Activated naive CD4-positive, alpha-beta T cell treated with anti-CD3 and anti-CD28 coated beads, Interleukin-2, amount 10 ng/mL, durations not matched to agents 7 days and 5 days (primary cell): ENCODE measurements at places on chromosomes 5 and 9.

DNA sequence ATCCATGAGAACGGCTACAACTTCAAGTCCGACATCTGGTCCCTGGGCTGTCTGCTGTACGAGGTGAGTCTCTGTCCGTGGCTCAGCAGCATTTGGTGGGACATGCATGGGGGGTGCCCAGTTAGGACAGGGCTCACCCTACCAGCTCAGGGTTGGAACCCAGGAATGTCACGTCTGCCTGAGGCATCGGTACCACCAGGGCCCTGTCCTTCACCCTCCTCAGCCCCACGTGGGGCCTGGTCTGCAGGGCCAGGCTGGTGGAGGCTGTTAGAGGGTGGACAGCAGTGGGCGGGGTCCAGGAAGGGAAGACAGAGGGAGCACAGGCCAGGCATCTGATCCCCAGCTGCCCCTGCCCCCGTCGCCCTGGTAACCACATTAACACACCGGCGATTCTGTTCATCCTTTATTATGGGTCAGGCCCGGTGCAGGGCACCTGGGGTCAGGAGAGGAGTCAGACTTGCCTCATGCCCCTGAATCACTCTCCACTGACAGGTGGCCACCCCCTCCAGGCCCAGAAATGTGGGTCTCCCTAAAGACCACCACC is 75.6 kb downstream of the PSMB7 start:
- DNase-seq: no peak

DNA sequence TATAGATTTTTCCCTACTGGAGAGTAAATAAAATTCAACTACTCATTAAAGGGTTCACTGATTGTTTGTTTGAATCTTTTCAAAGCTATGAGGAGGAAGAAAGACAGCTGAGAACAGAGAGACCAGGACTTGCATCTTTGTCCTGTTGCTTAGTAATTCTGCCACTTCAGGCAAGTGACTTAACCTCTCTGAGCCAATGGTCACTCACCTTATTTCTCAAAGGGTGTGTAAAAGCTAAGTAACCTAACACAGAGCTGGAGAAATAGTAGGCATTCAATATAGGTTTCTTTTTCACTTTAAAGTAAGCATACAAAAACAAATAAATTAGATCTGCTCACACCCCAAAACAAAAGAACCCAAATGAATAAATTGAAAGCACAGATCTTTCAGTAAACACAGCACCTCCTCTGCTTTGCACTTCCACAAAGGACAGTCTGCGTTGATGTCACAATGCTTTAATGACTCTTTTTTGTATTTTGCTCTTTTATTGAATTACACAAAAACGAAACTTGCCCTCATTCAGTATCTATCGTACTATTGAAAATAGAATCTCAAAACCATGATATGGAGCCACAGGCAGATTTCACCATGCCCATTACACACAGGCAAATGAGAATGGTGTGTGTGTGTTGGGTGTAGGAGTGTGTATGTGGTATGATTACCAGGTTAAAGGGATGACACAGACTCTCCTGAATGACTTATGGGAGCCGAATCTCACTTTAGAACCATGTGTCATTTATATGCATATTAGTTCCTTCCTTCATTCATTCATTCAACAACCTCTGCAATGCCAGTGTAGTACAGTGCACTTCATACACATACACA is 166.0 kb downstream of the EBF1 start:
- DNase-seq: no peak

- DNase-seq: peak; percentile 24
Measured at GRCh38 chr9:1837453-1838084, 177.6 kb upstream of the SMARCA2 start.

- no peak for DNase-seq
Measured at GRCh38 chr9:1115370-1115769, 65.2 kb downstream of the DMRT2 start.

GRCh38 chr9:90025816-90026215 is 421.0 kb downstream of the GADD45G start:
- DNase-seq: no peak

DNA sequence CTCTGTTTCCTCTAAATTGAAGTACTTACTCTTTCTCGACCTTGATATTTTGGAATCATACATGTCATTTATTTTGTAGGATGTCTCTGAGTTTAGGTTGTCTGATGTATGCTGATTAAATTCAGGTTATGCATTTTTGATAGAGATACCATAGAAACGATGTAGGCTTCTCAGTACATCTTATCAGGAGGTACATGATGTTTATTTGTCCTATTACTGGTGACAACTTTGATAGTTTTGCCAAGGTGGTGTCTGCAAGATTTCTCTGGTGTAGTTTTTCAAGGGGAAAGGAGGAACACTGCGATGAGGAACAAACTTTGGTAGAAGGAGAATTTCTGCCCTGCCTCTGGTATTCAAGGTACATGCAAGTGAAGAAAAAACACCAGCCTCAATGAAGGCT is 29.9 kb downstream of the SUB1 start:
- no peak for DNase-seq

DNA sequence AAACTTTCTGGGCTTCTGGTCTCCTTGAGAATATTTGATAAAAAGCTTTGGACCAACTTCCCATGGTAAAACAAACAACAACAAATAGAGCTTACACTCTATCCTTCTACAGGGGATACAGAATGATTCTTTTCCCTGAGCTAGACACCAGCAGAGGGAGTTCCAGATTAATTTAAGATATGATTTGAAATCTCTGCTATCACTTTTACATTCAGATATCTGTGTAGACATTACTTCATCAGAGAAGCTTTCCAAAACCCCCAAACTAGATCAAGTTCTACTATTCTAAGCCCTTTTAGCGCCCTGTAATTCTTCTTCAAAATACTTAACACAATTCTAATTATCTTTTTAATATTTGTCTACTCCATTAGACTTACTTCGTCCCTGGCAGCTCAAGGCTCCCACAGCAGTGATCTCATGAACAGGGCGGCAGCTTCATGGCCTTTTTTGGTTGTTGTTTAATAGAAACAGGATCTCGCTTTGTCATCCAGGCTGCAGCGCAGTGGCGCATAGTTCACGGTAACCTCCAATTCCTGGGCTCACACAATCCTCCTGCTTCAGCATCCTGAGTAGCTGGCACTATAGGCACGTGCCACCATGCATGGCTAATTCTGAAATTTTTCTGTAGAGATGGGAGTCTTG is 955 bp upstream of the GALNT12 start:
- no peak for DNase-seq

DNA sequence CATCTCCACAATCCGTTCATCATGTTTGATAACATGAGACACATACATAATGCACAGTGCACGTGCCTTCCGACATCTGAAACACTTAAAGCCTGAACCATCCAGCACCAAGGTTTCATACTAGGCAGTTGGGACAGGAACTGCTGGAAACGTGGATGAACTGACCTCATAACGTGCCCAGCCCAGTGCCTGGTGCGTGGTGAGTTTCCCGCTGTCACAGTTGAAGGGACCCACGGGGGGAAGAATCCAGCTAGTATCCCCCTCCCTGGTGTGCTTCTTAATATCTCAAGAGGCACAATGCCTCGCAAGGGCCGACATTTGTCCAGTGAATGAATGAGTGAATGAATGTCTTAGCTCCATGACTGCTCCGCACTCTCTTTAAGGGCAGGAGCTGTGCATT is 23.2 kb downstream of the BARX1 start:
- DNase-seq: no peak

DNA sequence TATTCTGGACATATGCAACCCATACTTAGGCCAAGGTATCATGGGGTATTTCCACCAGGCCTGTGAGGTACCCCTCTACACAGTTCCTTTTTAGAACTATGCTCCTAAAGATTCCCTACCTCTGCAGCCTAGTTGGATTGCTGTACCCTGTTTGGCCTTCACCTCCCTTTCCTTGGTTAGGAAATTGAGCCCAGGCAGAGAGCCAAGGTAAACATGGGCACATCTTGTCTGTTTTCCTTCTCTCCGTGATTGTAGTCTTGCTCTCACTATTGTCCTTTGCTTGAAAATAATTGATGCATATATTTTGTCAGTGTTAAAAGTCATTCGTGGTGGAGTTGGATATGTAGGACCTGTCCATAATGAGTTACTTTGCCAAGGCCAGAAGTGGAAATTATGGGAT is 26.7 kb downstream of the BDP1 start:
- DNase-seq: no peak

DNA sequence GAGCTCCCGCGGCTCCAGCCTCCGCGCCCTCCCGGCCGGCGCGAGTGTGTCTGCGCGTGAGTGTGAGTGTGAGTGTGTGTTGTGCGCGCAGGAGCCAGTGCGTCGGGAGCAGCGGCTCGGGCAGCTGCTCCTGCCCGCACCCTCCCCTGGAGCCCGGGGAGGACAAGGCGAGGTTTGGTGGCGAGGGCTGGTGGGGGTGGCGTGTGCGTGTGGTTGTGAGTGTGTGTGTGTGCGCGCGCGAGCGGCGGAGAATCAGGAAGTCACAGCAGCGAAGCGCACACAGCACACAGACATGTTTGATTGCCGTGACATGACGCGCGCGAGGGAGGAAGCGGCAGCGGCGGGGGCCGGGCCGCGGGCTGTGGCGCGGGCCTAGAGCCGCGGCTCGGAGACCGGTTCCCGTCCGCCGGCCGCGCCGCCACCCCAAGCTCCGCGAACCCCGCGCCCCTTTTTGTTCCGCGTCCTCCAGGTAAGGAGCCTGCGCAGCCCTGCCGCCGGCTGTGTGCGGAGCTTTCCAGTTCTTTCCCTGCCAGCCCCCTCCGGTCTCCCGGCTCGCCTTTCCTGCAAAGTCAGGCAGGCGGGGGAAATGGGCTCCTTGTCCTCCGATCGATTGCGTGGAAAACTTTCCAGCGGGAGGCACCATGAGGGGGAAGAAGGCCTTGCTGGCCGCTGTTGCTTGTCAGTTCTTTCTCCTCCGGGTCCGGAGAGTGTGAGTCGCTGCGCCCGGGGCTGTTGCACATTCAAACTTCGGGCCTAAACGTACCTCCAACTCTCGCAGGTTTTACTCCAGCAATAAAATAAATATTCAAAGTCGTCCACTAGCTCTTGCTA is 2.4 kb downstream of the SMARCA2 start:
- peak; percentile 87 for DNase-seq

GRCh38 chr9:21357479-21358460 is 7.1 kb upstream of the IFNA6 start:
- peak; percentile 26 for DNase-seq
